ENCODE measurements at places on chromosomes 7 and 10. TPM values are rescaled to one million over a fixed set of nuclear protein-coding genes. Genes with fewer than 3 reads are reported as not detected.

The ACTL6B gene
- not detected for total RNA-seq

GRCh38 chr7:78018641-78019446 lies 220.3 kb downstream of the PHTF2 start:
- DNase-seq, result peak; percentile 6
- H3K36me3 ChIP-seq, result peaks cover 16% of the 10 kb centered on the region
- no peak overlapping the region for H3K27ac ChIP-seq

The SLC26A3 gene
- not detected for total RNA-seq

DNA sequence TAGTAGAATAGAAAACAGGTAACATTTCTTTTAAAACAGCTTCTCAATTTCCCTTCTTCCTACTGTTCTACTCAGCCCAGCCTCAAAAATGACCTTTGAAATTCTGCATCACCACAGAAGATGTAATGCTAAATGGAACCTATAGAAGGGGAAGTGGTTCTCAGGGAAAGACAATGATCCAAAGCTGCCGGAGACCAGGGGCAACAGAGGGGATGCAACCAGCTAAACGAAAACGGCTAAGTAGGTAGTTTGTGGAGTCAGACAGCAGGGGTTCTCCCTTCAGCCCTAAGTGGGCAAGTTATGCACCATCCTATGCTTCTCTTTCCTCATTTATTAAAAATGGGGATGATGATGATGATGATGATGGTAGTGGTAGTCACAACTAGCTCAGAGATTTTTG lies 214.3 kb downstream of the ELMO1 start:
- no peak overlapping the region for H3K27ac ChIP-seq
- no peaks in the 10 kb centered on the region for H3K4me1 ChIP-seq
- DNase-seq, result no peak
- H3K4me3 ChIP-seq, result no peak overlapping the region
- H3K36me3 ChIP-seq, result no peaks in the 10 kb centered on the region

GRCh38 chr7:48035967-48036478 lies 680 bp downstream of the C7orf57 start:
- peaks cover 14% of the 10 kb centered on the region for H3K36me3 ChIP-seq
- H3K27ac ChIP-seq, result peak overlapping the region; percentile 80
- peaks cover 30% of the 10 kb centered on the region for H3K27me3 ChIP-seq
- peak overlapping the region; percentile 93 for H3K4me3 ChIP-seq

DNA sequence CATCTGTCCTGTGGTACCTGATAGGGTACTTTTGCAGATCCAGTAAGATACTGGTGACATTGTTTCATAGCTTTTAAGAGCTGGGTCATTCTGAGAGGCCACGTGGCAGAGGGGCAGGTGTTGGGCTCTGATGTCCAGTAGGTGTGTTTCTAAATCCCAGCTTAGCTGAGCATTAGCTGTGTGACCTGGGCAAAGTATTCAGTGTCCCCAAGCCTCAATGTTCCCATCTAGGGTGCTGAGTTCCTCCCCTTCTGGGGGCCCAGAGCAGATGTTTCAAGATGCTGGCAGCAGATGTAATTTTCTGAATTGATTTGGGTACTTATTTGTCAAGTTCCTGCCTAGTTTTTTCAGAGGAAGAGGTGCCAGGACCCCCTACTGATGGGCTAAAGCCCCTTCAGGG lies 52.9 kb downstream of the NEURL1 start:
- DNase-seq, result no peak
- H3K27me3 ChIP-seq, result peaks cover 37% of the 10 kb centered on the region
- H3K4me1 ChIP-seq, result no peaks in the 10 kb centered on the region
- no peaks in the 10 kb centered on the region for H3K36me3 ChIP-seq

The OR9A2 gene
- not detected for total RNA-seq

All from Calu3 (cell line).